ENCODE measurements at places on chromosomes 4 and X.

DNA sequence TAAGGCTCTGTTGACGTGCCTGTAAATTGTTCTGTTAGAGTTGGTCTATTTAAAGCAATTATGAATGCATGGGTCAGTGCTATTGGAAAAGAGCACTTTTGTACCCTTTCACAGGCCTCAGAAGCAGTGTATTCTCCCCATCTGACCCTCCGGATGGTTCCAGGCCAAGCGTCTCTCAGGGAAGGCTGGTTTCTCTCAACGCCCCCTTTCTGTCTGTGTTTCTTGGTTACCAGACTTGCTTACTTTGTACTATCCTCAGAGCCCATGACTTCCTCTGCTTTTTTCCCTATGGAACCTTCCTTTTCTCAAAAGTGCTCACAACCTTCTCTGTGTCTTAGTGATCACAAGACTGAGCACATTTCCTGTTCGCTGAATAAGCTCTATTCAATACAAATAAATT is 559.3 kb upstream of the ZFP42 start:
- peak; percentile 30 for DNase-seq

GRCh38 chr4:86558797-86559196 is 35.3 kb upstream of the PTPN13 start:
- no peak for DNase-seq

DNA sequence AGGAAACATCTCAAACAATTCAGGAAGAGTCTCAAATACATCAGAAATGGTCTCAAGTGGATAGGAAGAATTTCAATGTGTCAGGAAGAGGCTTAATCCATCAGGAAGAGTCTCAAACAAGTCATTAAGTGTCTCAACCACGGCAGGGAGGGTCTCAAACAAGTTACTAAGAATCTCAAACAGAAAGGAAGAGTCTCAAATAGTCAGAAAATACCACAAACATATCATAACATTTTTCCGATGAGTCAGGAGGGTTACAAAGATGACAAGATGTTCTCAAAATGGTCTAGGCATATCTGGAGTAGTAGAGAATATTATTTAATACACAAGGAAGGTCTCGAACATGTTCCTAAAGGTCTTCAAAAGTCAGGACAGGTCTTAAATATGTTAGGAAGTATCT is 109.3 kb upstream of the USP9X start:
- DNase-seq = no peak

- no peak for DNase-seq
Observed at GRCh38 chrX:154125391-154126040, 18.5 kb upstream of the OPN1LW start.

DNA sequence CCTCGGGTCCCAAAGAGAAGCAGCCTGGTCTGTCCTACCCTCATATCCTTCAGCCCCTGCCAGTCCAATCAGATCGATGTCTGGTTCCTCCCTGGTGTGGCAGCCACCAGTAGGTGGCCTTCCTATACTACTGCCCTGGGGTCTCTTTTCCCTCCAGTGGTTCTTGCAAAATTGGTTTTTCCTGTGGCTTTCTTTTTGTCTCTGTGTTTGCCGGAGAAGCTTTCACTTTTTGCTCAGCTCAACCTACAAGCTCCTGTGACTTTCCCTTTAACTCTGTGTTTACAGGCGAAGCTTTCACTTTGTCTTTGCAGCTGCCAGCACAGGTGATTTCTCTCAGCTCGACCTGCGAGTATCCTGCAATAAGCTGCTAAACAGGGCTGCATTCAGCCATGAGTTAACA is 46.8 kb downstream of the UGT2A3 start:
- no peak for DNase-seq

DNA sequence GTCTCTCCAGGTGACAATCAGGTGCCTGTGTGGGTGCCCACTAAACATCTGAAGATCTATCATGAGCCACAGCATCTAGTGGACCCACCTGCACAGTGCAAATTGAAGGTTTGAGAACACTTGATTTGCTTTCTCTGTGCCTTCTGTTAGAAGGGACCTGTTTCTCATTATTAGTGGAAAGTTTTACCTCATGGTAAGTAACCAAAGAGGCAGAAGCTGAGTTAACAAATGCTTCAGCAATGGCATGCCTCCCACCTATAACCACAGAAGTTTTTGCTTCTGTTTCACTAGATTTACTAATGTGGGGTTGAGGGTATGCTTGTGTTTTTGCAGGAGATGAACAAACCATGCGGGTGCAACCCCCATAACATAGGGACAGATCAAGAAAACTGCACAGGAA is 297.4 kb upstream of the DKK2 start:
- no peak for DNase-seq

DNA sequence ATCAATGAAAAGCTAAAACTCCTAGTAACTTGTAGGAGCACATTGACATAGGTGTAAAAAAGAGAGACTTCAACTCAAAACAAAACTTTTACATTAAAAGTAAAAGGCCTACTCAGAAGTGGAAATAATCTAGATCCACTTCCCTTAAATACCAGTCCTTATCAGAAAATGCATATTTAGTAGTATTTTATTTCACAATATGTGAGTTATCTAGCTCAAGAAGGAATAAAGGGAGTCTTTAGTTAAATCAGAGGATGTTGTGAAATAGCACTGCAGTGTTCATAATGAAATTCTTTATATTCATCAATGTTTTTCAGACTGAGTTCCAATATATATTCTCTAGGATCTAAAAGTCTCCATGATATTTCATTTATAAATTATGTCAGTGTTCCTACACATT is 715.0 kb downstream of the GRID2 start:
- DNase-seq = no peak

Data from midbrain (tissue), 1 donor.